ENCODE measurements at places on chromosomes 7 and 10.

GRCh38 chr7:47521816-47522561 lies 59.9 kb downstream of the TNS3 start:
- DNase-seq, result no peak

GRCh38 chr7:74164985-74165456 lies 9.1 kb upstream of the EIF4H start:
- peak; percentile 60 for DNase-seq

- DNase-seq, result peak; percentile 91
Observed at GRCh38 chr7:95330204-95330960, 6.0 kb upstream of the PON1 start.

DNA sequence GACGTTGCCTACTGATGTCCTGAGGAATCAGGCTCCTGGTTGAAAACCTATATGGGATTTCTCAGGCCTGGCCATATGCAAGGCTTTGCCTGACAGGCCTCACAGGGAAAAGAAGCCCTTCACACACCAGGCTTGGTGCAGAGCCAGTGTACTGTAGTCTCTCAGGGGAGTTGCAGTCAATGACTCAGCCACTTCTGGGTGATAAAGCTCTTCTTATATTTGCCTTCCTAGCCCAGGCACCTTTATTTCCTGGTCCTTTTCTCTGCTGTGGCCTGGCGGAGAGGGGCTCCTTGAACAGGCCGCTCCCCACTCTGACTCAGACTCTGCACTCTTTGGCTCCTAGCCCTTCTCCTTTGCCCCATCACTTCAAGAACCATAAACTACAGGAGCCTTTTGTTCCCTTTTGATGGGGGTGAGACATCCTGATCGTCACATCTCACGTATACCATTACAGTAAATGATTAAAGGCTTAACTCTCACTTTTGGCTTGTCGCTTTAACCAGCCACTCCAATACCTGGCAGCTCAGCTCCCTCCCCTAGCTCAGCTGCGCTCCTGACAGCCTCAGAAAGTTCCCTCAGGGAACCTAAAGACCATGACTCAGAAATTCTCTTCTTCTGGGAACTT lies 33.5 kb downstream of the DPY19L1 start:
- no peak for DNase-seq

DNA sequence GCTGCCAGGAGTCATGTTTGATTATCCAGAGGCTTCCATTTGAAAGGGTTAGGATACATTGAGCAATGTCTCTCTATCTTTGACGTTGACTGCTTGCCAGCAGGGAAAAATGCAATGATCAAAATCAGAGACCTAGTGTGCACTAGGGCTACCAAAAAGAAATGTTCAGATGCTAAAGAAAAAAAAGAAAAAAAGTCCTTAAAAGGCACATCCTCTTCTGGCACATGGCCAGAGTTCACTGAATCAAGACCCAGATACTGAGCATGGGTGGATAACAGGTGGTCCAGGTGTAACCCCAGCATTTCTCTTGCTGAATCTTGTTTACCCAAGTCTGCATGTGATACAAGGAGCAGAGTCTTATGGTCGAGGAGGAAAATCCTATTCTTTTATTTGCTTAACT lies 899.3 kb downstream of the SORCS3 start:
- peak; percentile 4 for DNase-seq

GRCh38 chr7:158745057-158745715 lies 40.6 kb upstream of the NCAPG2 start:
- DNase-seq, result no peak

GRCh38 chr7:66206119-66206933 lies 1.2 kb downstream of the TPST1 start:
- no peak for DNase-seq

DNA sequence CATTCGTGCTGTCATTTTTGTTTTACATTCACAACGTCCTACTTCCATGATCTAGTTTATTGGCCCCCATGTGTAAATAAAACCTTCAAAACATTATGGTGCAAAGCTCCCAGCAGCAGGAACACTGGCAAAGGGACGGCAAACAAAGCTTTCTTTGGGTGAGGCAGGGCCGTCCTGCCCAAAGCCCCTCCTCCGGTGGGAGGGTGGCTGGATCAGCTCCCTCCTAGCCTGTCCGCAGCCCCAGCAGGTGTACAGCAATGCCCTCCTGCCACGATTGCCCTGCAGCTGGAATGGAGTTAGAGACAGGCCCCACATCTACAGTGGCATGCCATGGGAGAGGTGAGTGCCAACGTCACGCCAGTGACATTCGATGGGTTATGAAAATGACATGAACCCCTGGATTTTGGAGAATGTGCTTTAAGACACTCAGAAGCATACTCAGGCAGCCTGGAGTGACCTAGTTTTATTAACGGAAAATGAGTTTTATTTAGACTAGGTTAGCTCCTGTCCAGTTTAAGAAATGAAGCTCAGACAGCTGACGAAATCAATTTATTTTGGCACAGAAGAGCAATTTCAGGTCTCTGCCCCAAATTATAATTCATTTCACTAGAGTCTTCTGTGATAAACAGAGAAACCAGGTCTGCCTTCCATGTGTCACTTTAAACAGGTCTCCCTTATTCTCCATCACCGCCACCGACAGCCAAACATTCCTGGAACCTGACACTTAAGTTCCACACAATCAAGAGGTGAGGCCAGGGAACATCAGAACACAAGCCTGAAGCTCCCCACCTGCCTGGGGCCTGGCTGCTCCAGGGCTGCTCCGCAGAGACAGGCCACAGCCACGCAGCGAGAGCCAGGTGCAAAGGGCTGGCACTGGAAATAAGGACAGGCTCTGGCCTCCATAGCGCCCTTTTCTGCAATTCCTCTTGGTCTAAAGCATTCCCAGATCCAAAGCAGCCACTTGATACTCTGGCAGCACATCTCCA lies 50.1 kb downstream of the VOPP1 start:
- no peak for DNase-seq

DNA sequence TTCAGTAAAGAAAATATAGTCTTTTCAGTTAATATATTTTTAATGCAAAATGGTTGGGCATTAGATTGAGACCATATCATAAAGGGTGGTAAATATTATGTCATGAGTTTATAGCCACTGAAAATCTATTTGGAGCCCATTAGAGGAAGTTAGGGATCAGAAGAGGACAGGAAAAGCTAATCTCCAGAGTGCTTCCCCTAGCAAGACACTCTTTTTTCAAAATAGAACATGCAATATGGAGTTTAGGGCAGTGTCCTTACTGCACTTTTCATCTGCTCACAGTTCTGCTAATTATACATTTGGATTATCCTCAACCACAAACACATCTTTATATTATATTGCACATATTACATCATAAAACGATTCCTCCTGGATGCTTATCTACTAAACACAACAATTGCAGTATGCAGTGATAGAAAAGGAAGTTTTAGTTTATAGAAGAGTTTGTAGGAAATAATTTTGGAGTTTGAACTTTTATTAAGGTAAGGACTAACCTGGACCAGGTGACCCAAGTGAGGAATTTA lies 159.8 kb downstream of the PHF14 start:
- DNase-seq, result no peak

GRCh38 chr7:23345601-23346000 lies 46.5 kb downstream of the MALSU1 start:
- DNase-seq, result no peak

GRCh38 chr10:61304746-61305145 lies 148.4 kb downstream of the TMEM26 start:
- no peak for DNase-seq

- no peak for DNase-seq
Observed at GRCh38 chr10:123974406-123974805, 82.8 kb upstream of the CPXM2 start.

- no peak for DNase-seq
Observed at GRCh38 chr7:115009139-115009538, 87.2 kb downstream of the MDFIC start.

- no peak for DNase-seq
Observed at GRCh38 chr7:1065263-1065584, 20.9 kb downstream of the GPR146 start.

GRCh38 chr7:119724041-119724792 lies 548.8 kb upstream of the KCND2 start:
- no peak for DNase-seq

DNA sequence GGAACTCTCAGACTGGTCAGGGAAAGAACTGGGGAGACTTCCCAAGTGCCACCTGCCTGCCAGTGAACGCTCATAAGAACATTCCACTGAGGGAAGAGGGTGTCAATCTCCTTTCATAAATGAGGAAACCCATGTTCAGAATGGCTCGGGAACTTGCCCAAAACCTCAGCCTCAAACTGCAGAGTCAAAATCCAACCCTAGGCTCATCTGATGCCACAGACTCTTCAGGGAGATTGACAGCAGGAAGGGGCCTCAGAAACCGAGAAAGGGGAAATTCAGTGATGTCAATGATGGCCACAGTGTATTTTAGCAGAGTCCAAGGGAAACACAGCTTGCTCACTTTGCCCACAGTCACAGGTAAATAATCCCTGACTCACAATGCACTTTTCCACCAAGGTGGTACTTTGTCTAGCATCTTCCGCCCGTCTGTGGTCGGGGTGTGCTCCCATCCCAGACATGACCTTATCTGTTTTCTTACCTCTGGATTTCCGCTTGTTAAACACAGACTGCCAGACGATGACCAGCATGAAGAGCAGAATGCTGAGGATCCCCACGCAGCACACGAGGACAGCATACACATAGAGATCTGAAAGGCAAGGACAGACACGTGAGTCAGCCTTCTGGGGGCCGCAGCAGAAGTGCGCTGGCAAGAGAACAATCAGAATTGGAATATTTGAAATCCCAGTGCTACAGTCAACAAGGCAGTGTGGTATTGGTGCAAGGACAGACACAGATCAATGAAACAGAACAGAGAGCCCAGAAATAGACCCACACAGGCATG lies 38.4 kb downstream of the VSTM4 start:
- no peak for DNase-seq

DNA sequence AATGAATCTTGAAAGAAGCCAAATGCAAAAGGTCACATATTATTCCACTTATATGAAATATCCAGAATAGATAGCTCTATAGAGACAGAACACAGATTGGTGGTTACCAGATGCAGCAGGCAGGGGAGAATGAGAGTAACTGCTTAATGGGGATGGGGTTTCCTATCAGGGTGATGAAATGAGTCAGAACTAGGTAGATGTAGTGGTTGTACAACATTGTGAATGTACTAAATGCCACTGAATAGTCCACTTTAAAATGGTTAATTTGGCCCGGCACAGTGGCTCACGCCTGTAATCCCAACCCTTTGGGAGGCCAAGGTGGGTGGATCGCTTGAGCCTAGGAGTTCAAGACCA lies 9.4 kb upstream of the SLC25A28 start:
- no peak for DNase-seq

- peak; percentile 79 for DNase-seq
Observed at GRCh38 chr7:47520406-47520805, 61.5 kb downstream of the TNS3 start.

GRCh38 chr10:88459530-88459929 lies 123.6 kb downstream of the RNLS start:
- no peak for DNase-seq

GRCh38 chr7:111485701-111486380 lies 76.5 kb downstream of the IMMP2L start:
- no peak for DNase-seq

- peak; percentile 77 for DNase-seq
Observed at GRCh38 chr10:94292434-94293090, 70.2 kb downstream of the NOC3L start.

GRCh38 chr7:47669901-47670384 lies 88.0 kb upstream of the TNS3 start:
- DNase-seq, result no peak

- no peak for DNase-seq
Observed at GRCh38 chr7:155344270-155344617, 46.6 kb downstream of the INSIG1 start.

DNA sequence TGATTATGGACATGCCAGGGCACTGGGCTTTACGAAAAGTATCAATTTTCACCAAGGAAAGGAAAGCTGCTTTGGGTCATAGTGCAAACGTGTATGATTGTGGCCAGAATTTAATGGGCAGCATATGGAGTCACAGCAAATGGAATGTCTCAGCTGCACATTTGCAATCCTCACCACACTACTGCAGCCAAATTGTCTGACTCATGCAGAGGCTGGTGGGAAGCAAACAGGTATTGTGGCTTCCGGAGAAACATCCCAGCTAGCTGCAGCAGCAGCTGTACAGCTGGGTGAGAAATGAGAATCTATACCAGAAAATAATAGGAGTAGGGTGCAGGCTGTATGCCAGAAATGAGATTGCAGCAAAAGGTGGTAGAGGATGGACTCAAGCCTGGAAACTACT lies 374.7 kb upstream of the VWC2 start:
- peak; percentile 64 for DNase-seq

- no peak for DNase-seq
Observed at GRCh38 chr7:103918631-103919271, 70.7 kb downstream of the RELN start.

DNA sequence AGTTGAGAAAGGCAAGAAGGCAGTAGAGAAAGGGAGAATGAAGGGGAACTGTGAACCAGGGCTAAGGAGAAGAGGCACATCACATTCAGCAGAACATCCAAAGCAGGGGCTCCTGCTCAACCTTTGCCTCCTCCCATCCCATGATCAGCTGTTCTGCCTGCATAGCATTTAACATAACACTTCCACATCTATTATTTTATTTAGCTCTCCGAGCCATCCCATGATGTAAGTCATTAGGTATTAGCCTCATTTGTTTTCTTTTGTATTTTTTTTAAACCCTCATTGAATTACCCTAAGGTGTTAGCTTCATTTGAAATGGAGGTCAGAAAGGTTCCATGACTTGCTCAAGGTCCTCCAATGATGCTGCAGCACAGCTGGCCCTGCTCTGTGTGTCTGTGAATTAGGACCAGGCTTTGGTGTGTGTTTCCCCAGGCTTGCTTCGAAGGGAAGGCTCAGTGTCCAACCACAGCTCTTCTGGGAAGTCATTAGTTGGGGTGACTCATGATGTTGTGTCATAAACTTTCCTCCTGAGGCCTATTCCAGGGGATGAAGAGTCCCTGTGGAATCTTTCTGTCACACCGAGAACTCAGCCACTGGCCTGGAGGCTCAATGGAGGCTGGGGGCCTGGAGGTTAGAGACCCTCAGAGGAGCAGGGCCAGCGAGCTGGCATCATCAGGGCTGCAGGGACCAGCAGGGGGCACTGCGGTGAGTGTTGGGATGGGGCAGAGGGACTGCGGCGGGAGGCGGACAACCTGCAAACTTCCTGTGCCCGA lies 16.5 kb downstream of the NPFFR1 start:
- DNase-seq, result no peak

GRCh38 chr7:70552141-70552540 lies 579.8 kb upstream of the GALNT17 start:
- DNase-seq, result no peak

Data from tongue (tissue), 3 donors.